ENCODE measurements at places on chromosomes 5 and 9.

DNA sequence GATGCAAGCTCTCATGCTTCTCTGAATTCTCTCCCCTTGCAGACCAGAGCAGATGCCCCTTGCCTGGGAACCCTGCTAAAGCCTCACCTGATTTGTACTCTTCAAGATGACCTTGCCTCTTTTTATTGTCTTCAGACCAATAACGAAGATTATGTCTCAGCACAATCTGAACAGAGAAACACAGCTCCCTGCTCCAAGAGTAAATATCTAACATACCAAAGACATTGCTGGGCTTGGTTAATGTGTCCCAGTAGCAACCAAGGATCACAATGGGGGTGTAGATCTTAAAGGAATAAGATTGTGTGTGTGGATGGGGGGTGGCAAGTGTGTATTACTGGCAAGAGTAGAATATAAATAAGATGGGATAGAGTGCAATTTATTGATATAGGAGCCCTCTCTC lies 67.6 kb upstream of the LHFPL2 start:
- DNase-seq = no peak

- DNase-seq = no peak
Observed at GRCh38 chr5:89981021-89981420, 428.5 kb downstream of the CETN3 start.

GRCh38 chr9:72065076-72065475 lies 4.7 kb upstream of the C9orf57 start:
- DNase-seq = no peak

GRCh38 chr5:103894882-103895281 lies 332.3 kb upstream of the NUDT12 start:
- DNase-seq = no peak

DNA sequence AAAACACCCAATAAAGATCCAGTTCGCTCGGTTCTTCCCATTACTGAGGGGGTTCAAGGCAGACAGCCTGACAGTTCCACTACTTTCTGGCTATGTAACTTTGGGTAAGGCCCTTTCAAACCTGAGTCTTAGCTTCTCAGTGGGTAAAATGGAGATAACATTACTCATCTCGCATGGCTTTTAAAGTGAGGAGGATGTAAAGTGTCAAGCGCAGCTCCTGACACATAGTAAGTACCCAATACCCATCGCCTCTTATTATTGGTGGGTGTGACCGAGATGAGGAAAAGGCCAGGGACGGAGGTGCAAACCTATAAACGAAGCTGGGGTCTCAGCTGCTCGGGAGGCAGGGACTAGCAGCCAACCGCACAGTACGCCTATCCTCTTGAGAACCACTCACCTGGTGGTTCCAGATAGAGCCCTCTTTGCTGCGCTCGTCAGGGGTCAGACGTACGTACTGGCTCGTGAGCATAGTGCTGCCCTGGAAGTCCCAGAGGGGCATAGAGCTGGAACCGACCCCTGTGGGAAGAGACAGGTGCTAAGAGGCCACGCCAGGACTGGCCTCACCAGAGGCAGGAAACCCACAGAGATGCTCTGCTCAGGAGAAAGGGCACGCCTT lies 584 bp downstream of the LMAN2 start:
- DNase-seq = no peak

GRCh38 chr9:116286297-116286696 lies 132.7 kb downstream of the PAPPA start:
- DNase-seq = no peak

DNA sequence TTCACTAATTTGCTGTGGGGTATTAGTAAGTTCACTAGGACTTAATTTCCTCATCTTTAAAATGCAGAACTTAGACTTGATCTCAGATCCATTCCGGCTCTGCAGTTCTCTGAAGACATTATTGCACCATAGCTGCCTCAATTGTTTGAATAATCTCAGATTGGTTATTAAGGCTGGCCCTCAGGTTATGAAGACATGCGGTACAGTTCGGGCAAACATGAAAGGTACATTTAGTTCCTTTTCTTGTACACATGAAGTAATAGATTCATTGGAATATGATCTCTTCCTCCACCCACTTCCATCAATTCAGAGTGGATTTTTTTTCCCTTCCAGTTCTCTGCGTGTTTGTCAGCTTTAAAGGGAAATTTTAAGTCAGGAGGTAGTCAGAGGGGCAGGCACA lies 28.0 kb downstream of the ATP6V0E1 start:
- DNase-seq = no peak

- no peak for DNase-seq
Observed at GRCh38 chr5:132475987-132476875, 14.3 kb downstream of the IRF1 start.

DNA sequence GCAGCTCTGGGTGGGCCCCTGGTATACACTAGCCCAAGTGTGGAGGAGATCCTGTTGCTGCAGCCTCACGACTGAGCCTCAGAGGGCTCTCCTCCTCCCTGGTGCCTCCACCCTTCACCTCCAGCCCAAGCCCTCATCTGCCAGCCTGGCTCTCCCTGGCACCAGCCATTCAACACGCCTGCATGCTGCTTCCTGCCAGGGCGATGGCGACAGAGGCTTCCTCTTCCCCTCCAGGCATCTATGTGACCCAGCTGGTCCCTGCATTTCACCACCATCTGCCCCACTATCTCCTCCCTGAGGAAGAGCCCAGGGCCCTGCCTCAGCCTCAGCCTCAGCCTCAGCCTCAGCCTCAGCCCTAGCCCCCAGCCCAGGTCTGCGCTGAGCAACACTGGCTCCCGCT lies 54.8 kb upstream of the ANGPTL2 start:
- DNase-seq = no peak

- DNase-seq = no peak
Observed at GRCh38 chr5:83750749-83751148, 30.1 kb upstream of the HAPLN1 start.

GRCh38 chr5:41457094-41457493 lies 53.3 kb downstream of the PLCXD3 start:
- DNase-seq = no peak

DNA sequence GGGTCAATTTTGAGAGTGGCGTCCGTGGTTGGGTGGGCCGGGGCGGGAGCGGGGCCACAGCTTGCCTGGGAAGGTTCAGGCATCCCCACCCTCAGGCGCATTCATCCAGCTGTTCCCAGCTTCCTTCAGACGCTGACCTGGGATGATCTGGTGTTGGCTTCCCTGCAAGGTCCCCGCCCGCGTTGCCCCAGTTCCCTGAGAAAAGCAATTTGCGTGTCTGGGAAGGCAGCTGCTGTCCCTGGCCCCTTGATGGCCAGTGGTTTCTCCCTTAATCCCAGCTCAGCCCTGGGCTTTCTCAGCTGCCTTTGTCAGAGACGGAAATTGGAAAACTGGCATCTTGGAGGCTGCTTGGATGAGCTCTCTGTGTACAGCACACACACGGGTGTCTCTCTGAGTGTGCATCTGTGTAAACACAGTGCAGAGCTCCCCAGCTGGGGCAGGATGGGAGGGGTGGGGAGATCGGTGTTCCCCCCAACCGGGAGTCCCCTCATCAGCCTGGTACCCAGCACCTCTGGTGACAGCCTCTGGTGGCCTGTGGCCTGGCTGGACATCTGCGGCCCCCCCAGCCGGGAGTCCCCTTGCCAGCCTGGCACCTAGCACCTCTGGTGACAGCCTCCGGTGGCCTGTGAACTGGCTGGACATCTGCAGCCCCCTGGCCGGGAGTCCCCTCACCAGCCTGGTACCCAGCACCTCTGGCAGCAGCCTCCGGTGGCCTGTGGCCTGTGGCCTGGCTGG lies 94.0 kb downstream of the COL5A1 start:
- peak; percentile 40 for DNase-seq

GRCh38 chr9:118059484-118060278 lies 355.5 kb downstream of the TLR4 start:
- DNase-seq = no peak

DNA sequence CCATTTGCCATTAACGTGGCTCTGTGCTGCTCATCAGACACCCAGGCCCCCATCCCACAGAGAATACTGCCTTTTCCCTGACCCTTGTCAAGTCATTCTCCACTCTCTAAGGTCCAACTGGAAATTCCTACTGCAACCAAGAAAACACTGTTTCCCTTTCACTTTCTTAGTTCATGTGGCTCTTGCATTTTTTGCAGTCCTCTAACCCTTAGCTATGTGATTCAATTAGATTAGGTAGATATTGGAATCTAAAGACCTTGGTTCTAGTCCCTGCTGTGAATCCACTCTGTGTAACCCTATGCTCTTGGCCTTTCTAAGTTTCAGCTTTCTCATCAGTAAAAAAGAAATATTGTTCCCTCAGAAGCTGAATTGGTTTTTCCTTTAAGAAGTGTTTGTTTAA lies 649.4 kb downstream of the CCDC171 start:
- no peak for DNase-seq

GRCh38 chr5:33781286-33781685 lies 110.5 kb downstream of the ADAMTS12 start:
- no peak for DNase-seq

DNA sequence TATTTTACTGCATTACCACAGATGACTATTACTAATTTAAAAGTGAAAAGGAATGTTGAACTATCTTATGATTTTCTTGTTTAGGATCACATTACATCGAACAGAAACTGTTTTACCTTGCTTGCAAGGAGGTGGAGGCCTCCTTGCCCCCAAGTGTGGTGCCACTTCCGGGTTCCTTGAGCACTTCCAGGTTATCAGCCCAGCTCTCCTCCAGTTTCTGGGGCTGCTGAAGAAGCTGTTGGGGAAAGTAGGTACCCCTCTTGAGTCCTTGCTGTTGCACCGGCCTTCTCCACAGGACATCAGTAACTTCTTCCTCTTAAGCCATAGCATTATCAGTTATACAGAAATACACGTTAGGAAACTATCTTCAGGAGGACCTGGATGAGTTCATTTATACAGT lies 278.2 kb downstream of the DMRT2 start:
- no peak for DNase-seq

DNA sequence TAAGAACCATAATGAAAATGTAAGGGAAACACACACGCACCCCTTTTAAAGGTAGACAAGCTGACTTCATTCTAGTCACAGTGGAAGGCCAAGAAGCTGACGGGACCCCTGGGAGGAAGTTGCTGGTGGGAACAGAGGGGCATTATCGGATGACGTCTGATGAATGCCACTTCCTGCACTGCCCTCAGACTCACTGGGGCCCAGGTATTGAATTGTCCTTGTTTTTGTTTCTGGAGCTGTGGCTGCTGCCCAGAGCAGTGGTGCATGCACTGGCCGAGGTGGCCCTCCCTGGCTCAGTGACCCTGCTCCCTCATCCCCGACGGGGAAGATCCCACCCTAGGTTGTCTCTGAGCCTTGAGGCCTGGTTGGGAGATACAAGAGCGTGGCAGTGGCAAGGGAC lies 15.3 kb upstream of the RPL26L1 start:
- DNase-seq = no peak

DNA sequence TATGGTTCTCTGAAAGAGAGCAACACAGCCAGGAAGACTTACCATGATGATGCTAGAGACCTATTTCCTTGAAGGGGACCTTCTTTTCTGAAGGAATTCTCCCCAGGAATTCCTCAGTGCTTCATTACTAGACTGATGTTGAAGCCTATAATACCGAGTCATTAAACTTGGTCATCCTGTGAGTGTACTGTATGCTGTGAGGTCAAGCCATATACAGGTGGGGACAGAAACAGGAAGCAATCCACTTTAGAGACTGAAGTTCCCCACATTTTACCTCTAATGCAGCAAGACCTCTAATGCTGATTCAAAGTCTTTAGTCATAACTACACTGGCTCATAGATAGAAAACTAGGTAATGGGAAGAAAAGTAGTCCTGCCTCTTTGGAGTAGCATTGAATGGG lies 77.1 kb upstream of the RASEF start:
- DNase-seq = no peak

DNA sequence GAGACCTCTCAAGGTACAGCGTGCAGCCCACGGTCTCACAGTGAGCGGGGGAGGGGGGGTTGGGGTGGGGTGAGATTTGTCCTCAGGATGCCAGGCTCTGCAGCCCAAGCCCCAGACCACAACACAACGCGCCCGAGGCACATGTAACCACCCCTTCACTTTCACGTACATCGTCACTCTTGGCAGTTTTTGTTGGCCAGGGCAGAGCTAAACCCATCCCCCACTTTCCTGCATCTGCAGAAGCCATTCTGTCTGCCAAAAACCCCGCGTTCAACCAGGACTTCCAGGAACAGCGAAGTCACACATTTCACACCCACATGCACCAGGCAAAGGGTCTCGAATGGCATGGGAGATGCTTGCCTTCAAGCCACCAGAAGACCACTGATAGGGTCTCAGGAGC lies 9.4 kb upstream of the SMIM23 start:
- DNase-seq = no peak

GRCh38 chr9:124555043-124555442 lies 47.8 kb upstream of the NR5A1 start:
- no peak for DNase-seq

- peak; percentile 76 for DNase-seq
Observed at GRCh38 chr9:95008151-95008771, 281.8 kb downstream of the AOPEP start.

GRCh38 chr9:96281641-96282040 lies 20.3 kb downstream of the HSD17B3 start:
- no peak for DNase-seq

GRCh38 chr5:6527749-6528455 lies 79.2 kb downstream of the UBE2QL1 start:
- DNase-seq = no peak

- peak; percentile 96 for DNase-seq
Observed at GRCh38 chr5:111680737-111681413, 76.1 kb downstream of the NREP start.

DNA sequence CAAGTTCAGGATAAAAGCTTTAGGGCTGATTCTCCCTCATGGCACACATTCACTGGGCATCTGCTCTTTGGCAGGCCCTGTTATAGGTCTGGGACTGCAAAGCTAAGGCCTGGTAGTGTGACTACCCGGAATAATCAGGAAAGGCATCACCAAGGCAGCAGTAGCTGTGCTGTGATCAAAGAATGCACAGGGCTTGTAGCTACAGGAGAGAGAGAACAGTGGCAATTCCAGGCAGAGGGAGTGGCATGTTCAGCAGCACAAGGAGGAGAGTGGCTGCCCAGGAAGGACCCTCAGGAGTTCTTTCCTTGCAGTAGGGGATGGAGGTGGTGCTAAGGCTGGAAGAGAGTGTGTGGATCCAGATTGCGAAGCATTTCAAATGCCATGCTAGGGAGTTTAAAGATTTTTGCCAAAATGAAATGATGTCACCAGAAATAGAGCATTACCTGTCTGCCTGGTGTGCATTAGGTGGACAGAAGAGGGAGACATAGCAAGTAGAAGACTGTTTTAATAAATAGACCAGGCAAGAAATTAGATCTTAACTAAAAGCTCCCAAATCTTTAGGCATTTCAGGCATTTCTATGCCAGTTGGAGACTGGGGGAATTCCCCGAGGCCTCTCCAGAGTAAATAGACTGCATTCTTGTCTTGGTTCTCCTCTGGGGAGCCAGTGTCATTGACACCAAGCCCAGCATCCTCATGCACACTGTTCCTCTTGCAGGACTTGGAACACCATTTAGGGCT lies 69.1 kb downstream of the GPR21 start:
- DNase-seq = no peak

All from brain pericyte (primary cell).